Natural killer cell treated with Interleukin-12 subunit alpha and Interleukin-12 subunit beta and Interleukin-15 and Interleukin-18, amount 100 ng/mL, for 72 hours (primary cell): ENCODE measurements at places on chromosomes 11 and 22.
A peak's percentile ranks its signal among the peaks of the same experiment; 100 is the strongest.

DNA sequence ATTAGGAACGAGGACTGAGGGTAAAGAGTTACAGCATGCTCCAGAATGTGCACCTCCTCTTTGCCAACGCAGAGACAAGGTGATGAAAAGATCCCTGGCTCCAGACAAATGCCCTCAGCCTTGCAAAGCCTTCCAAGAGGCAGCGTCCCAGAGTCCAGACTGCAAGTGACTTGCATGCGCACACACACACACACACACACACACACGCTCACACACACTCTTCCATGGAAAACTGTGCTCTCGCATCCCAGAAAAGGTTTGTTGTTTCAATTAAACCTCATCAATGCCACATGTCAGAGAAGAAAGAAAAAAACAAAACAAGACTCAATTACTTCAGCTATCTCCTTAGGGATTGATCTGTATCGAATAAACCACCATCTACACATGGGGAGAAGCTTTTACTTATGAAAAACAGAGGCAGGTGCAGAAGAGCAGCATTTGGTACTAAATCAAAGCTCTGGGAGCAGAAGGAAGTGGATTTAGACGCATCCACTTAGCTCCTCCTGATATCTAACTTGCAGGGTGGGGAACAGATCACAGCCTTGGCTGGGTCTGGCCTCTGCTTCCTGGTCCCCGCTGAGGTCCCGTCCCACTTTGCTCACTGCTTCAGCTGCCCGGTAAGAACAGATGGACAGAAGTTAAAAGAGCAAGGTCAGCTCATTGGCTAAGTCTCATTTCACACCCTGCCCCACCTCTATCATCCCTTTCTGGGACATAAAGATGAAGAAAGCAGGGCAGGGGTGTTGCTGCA, 249.8 kb upstream of the BLID start:
- DNase-seq: no peak
- H3K4me1 ChIP-seq: no peaks in the 10 kb centered on the region
- H3K27me3 ChIP-seq: peaks cover 3% of the 10 kb centered on the region

GRCh38 chr11:17850336-17850735, 115.8 kb downstream of the KCNC1 start:
- peaks cover 7% of the 10 kb centered on the region for H3K4me1 ChIP-seq
- no peaks in the 10 kb centered on the region for H3K27me3 ChIP-seq
- H3K27ac ChIP-seq: no peak overlapping the region
- H3K4me3 ChIP-seq: no peak overlapping the region
- DNase-seq: no peak

DNA sequence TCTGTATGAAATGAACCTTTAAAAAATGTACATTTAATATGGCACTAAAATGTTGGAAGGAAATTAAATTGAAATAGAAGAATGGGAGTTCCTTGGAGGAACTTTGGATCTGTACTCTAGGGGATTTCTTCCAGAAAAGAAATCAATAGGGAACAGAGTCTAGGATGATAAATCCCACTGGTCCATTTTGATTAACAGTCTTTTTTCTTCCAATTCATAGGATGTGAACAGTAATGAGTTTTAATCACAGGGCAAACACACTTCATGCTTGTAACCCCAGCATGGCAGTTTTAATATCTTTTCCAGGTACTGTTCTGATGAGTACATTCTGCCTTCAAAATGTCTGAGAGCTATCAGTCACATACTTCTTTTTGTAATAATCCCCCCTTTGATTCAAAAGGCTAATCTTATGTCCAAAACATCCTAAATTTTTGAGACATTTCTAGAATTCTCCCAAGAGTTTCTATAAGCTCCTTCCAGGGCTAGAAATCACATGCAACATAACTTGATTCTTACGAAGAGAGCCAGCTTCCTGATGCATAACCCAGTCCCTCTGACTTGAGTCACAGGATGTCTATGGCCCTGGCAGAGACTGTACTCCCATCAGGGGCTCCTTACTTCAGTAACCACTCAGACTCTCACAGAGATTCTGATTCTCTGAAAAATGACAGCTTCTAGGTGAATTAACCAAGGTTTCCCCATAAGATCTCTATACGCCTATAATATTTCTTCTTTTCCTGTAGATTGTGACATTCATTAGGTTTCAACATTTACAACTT, 112.9 kb downstream of the SLC36A4 start:
- no peaks in the 10 kb centered on the region for H3K27me3 ChIP-seq
- H3K4me3 ChIP-seq: no peak overlapping the region
- H3K4me1 ChIP-seq: no peaks in the 10 kb centered on the region
- no peak for DNase-seq

- H3K4me3 ChIP-seq: no peak overlapping the region
- H3K27ac ChIP-seq: peak overlapping the region; percentile 62
- H3K27me3 ChIP-seq: no peaks in the 10 kb centered on the region
- DNase-seq: no peak
Observed at GRCh38 chr11:67411785-67412152, 3.7 kb upstream of the CARNS1 start.

DNA sequence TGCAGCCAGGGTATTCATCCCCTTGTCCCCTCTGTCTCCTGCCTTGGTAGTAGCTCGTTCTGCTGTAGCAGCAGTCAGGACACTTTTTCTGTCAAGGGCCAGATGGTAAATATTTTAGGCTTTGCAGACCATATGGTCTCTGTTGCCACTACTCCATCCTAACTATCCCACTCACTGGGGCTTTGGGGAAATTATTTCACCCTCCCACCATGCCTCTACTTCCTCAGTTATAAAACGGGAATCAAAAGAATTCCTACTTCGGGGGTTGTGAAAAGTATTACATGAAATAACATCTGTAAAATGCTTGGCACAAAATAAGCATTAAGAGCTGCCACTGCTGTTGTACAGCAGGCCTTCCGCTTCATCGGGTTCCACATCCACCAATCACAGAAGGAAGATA, 89.9 kb upstream of the LDLRAD3 start:
- H3K4me3 ChIP-seq: no peak overlapping the region
- H3K27me3 ChIP-seq: no peaks in the 10 kb centered on the region
- no peak overlapping the region for H3K27ac ChIP-seq
- no peaks in the 10 kb centered on the region for H3K36me3 ChIP-seq
- no peaks in the 10 kb centered on the region for H3K4me1 ChIP-seq

- peak overlapping the region; percentile 72 for H3K4me3 ChIP-seq
- no peaks in the 10 kb centered on the region for H3K27me3 ChIP-seq
- H3K4me1 ChIP-seq: peaks cover 74% of the 10 kb centered on the region
- DNase-seq: no peak
- no peaks in the 10 kb centered on the region for H3K36me3 ChIP-seq
Observed at GRCh38 chr11:13318498-13319295, 41.1 kb downstream of the BMAL1 start.

- no peaks in the 10 kb centered on the region for H3K36me3 ChIP-seq
- no peak for DNase-seq
- H3K4me1 ChIP-seq: peaks cover 14% of the 10 kb centered on the region
- H3K4me3 ChIP-seq: no peak overlapping the region
- H3K27me3 ChIP-seq: peaks cover 8% of the 10 kb centered on the region
Observed at GRCh38 chr11:57434640-57435546, 8.0 kb upstream of the SLC43A3 start.

DNA sequence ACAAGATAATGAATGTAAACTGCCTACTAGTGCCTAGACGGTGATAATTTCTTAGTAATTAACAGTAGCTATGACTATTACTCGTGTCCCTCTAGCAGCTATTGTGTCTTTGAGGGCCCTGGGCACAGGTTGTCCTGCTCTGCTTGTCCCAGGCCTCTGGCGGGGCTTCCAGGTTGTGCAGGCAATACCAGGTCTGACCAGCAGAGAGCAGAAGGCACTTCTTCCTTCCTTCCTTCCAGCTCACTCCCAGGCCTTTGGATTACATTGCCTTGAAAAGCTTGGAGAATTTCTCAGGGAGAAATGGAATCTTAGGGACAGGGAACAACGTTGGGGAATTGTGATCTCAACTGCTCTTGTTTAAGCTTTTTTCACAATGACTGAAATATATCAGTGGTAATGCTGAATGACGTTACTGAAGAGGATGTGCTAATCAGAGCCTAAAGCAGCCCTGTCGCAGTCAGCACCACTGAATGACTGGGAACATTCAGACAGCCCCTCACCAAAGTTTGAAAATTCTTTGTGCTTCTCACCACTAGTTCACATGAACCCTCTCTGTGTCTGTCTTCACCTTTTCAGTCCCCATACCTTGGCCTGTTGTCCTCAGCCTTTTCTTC, 8.4 kb upstream of the CCKBR start:
- H3K4me3 ChIP-seq: no peak overlapping the region
- H3K27me3 ChIP-seq: peaks cover 4% of the 10 kb centered on the region

- no peaks in the 10 kb centered on the region for H3K36me3 ChIP-seq
- H3K27me3 ChIP-seq: peaks cover 24% of the 10 kb centered on the region
Observed at GRCh38 chr11:20015529-20016427, 144.5 kb downstream of the DBX1 start.

GRCh38 chr11:77999446-78000030, 5.1 kb upstream of the INTS4 start:
- no peak for DNase-seq
- no peak overlapping the region for H3K27ac ChIP-seq
- H3K27me3 ChIP-seq: peaks cover 7% of the 10 kb centered on the region
- peaks cover 7% of the 10 kb centered on the region for H3K4me1 ChIP-seq
- H3K36me3 ChIP-seq: no peaks in the 10 kb centered on the region

GRCh38 chr22:29382580-29383302, 5.6 kb downstream of the AP1B1 start:
- H3K36me3 ChIP-seq: no peaks in the 10 kb centered on the region
- no peak overlapping the region for H3K27ac ChIP-seq
- H3K4me3 ChIP-seq: no peak overlapping the region
- peaks cover 44% of the 10 kb centered on the region for H3K4me1 ChIP-seq
- DNase-seq: no peak
- H3K27me3 ChIP-seq: no peaks in the 10 kb centered on the region

DNA sequence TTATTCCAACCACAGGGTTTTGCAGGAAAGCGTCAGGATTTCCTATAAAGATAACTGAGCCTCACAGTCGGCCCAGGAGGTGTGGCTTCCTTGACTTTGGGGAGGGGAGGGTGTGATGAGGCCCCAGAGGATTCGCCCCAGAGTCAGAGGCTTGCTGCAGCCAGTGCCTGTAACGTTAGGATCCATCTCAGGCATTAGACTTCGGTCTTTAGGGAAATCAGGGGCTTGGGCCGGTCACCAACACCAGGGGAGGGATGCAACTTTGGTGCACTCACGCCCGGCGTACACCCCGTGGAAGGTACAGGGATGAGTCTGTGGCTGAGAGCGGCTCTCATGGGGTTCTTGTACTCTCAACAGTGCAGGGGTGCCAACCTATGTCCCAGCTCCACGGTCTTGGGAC, 5.7 kb upstream of the ANO1 start:
- H3K27ac ChIP-seq: no peak overlapping the region
- H3K4me1 ChIP-seq: no peaks in the 10 kb centered on the region
- peak; percentile 37 for DNase-seq
- H3K36me3 ChIP-seq: no peaks in the 10 kb centered on the region
- H3K27me3 ChIP-seq: peaks cover 65% of the 10 kb centered on the region
- H3K4me3 ChIP-seq: no peak overlapping the region

- H3K36me3 ChIP-seq: peaks cover 30% of the 10 kb centered on the region
- peak overlapping the region; percentile 97 for H3K4me3 ChIP-seq
- no peaks in the 10 kb centered on the region for H3K27me3 ChIP-seq
- peaks cover 54% of the 10 kb centered on the region for H3K4me1 ChIP-seq
- peak overlapping the region; percentile 96 for H3K27ac ChIP-seq
Observed at GRCh38 chr11:90220391-90220790, 2.5 kb downstream of the CHORDC1 start.

GRCh38 chr11:6012035-6012668, 5.4 kb upstream of the OR56A4 start:
- no peaks in the 10 kb centered on the region for H3K4me1 ChIP-seq
- no peaks in the 10 kb centered on the region for H3K36me3 ChIP-seq
- H3K27ac ChIP-seq: no peak overlapping the region
- peaks cover 52% of the 10 kb centered on the region for H3K27me3 ChIP-seq

- H3K27ac ChIP-seq: no peak overlapping the region
- DNase-seq: no peak
- peaks cover 16% of the 10 kb centered on the region for H3K27me3 ChIP-seq
- no peaks in the 10 kb centered on the region for H3K4me1 ChIP-seq
Observed at GRCh38 chr11:78742430-78742829, 167.8 kb upstream of the NARS2 start.

- no peaks in the 10 kb centered on the region for H3K4me1 ChIP-seq
- DNase-seq: no peak
- no peaks in the 10 kb centered on the region for H3K36me3 ChIP-seq
- no peak overlapping the region for H3K27ac ChIP-seq
Observed at GRCh38 chr22:43777286-43777685, 34.8 kb downstream of the EFCAB6 start.

DNA sequence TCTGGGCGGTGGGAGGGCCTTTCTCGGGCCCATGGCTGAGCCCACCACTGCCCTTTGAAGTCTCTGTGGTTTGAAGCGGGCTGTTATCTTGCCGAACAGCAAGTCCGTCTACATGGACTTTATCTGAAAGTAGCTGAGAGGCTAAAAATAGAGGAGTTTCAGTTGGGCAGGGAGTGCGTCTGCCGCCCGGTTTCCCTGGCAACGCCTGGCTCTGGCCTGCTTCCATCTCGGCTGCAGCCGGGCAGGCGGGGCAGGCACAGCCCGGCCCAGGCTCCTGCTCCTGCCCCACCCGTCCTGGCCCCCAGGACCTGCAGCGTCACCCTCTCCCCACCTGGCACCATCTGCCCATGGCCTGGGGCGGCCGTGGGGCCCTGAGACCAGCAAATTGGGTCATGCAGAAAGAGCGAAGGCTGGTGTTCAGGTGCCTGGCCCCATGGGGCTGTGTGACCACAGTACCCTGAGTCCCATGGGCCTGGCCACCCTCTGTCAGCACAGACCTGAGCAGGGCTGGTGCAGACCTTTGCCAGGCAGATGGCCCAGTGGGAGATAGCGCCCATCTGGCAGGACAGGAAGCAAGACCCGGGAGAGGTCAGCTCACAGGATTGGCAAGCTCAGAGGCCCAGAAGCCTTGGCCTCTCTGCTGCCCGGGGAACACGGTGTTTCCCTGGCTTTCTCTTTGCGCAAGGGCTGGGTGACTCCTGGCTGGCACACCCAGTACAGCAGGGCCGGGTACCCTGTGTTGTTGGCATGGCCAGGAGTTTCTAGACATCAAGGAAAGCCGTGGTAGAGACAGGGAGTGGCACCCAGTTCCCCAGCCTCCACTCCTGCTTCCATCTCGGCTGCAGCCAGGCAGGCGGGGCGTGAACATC, 79.1 kb upstream of the KCNQ1OT1 start:
- H3K27ac ChIP-seq: no peak overlapping the region
- H3K4me3 ChIP-seq: no peak overlapping the region
- H3K36me3 ChIP-seq: no peaks in the 10 kb centered on the region
- DNase-seq: no peak

GRCh38 chr11:123587044-123587443, 67.4 kb downstream of the SCN3B start:
- H3K36me3 ChIP-seq: no peaks in the 10 kb centered on the region
- H3K4me1 ChIP-seq: peaks cover 5% of the 10 kb centered on the region
- H3K27me3 ChIP-seq: no peaks in the 10 kb centered on the region
- DNase-seq: no peak
